Activated gamma-delta T cell (primary cell): ENCODE measurements at places on chromosomes 16 and 17.

GRCh38 chr16:57616876-57617275, 11.6 kb upstream of the ADGRG1 start:
- no peak for DNase-seq

DNA sequence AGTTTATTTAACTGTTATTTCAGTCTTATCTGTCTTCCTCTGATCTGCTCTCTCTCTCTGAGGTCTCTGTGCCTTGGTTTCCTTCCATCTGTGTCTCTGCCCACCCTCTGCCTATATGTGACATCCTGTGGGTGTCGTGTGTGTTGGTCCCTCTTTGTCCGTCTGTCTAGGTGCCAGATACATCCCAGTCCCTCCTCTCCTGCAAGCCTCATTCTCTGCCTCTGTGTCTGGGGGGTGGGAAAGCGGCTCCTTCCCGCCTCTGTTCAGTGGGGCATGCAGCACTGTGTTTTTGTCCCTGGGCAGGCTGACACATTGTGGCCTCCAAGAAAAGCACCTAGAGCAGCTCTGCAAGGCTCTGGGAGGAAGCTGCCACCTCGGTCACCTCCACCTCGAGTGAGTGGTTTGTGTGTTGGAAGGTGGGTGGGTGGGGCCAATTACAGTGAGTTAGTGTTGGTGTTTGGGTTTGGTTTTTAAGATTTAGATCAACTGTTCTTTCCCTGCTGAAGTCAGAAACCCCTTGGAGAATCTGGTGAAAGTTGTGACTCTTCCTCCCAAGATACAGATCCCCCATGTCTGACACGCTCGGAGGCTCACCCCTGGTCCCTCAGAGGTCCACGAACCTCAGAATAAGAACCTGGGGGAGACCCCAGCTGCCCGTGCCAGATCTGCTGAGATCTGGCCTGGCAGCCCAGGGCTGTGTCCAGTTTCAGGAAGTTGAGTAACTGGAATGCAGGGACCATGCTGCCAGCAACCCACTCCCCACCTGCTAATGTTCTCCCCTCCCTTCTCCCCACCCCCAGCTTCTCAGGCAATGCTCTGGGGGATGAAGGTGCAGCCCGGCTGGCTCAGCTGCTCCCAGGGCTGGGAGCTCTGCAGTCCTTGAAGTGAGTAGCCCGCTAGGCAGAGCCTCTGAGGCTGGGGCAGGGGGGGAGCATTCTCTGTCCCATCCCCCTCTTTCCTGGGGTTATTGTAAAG, 50.9 kb upstream of the CPNE2 start:
- DNase-seq, result no peak

DNA sequence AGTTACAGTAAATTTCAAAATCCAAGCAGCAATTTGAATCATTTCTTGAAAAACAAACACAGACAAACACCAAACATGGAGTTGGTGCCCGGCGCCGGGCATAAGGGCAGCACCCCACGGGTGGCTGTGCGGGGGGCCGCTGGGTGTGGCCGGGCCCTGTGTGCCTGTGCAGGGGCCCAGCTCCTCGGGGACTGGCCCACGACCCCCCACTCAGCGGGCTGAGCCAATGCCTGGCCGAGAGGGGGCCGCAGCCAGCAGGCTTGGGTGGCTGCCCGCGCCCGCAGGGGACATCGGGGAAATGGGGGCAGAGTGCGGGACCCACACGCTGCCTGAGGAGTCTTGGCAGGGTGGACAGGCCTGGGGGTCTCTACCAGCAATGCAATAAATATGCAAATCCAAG, 12.8 kb upstream of the DUS1L start:
- no peak for DNase-seq

GRCh38 chr16:49454426-49455180, 81.0 kb downstream of the C16orf78 start:
- DNase-seq, result no peak

- DNase-seq, result no peak
These were observed 21.1 kb downstream of the RARA start for GRCh38 chr17:40329839-40330794.

GRCh38 chr17:75267153-75267410, 3.9 kb downstream of the MIF4GD start:
- no peak for DNase-seq

- no peak for DNase-seq
These were observed 127.3 kb downstream of the MGAT5B start for GRCh38 chr17:76995387-76996105.

GRCh38 chr17:79844869-79845600, 5.8 kb upstream of the CBX4 start:
- no peak for DNase-seq

GRCh38 chr17:19978805-19979211, 1.2 kb upstream of the AKAP10 start:
- no peak for DNase-seq

DNA sequence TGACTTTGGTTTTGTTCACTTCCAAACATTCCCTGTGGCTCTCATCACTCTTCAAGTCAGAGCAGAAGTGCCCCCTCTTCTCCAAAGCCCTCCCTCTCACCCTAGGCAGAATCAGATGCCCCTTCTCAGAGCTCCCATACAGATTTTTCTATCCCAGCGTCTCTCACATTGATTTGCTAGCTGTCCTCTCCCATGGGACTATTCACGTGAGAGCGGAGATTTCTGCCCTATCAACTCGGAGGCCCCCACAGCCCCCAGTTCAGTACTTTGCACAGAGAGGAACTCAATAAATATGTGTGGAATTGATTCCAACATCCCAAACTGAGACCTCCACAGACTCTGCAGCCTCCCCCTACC, 182.6 kb downstream of the C16orf78 start:
- no peak for DNase-seq

GRCh38 chr17:69062860-69063581, 2.3 kb upstream of the ABCA9 start:
- DNase-seq, result no peak

GRCh38 chr16:52827456-52827855, 225.2 kb downstream of the CHD9NB start:
- no peak for DNase-seq

- no peak for DNase-seq
These were observed 313.3 kb upstream of the HSBP1 start for GRCh38 chr16:83494459-83494858.

DNA sequence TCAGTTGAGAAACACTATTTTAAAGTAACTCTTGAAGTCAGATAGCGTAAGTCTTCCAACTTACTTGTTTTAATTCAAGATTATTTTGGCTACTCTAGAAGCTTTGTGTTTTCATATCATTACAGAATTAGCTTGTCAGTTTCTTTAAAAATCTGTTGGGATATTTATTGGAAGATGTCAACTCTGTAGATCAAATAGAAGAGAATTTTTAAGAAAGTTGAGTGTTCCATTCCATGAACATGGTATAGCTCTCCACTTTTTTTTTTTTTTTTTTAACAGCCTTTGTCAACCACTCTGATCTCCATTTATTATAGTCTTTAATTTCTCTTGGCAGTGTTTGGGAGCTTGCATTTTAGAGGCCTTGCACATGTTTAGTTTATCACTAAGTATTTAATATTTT, 28.7 kb downstream of the NLK start:
- DNase-seq, result no peak

DNA sequence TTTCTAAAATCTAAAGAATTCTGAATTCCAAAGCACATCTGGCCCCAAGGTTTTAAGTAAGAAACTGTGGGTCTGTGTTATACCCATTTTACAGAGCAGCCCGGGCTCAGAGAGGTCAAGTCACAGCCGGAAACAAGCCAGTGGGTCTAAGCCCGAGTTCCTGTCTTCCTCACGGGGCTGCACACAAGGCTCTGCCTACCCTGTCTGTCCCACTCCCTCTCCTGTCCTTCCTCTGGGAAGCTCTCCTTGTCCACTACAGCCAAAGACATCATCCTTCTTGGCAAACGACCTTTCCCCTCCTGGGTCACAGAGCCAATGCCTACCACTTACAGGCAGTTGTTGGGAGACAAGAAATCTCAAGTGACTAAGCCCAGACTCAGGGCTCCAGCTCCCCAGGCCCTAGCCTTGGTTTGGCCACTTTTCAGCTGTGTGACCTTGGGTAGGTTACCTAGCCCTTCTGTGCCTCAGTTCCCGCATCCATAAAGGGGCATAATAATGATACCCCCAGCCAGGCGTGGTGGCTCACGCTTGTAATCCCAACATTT, 55.6 kb upstream of the MAP3K14 start:
- DNase-seq, result no peak

- peak; percentile 39 for DNase-seq
These were observed 34.3 kb downstream of the NLRC5 start for GRCh38 chr16:57023541-57024249.

- DNase-seq, result no peak
These were observed 14.7 kb upstream of the BCAR1 start for GRCh38 chr16:75265911-75266701.

- no peak for DNase-seq
These were observed 528 bp downstream of the TERB1 start for GRCh38 chr16:66800856-66801255.

DNA sequence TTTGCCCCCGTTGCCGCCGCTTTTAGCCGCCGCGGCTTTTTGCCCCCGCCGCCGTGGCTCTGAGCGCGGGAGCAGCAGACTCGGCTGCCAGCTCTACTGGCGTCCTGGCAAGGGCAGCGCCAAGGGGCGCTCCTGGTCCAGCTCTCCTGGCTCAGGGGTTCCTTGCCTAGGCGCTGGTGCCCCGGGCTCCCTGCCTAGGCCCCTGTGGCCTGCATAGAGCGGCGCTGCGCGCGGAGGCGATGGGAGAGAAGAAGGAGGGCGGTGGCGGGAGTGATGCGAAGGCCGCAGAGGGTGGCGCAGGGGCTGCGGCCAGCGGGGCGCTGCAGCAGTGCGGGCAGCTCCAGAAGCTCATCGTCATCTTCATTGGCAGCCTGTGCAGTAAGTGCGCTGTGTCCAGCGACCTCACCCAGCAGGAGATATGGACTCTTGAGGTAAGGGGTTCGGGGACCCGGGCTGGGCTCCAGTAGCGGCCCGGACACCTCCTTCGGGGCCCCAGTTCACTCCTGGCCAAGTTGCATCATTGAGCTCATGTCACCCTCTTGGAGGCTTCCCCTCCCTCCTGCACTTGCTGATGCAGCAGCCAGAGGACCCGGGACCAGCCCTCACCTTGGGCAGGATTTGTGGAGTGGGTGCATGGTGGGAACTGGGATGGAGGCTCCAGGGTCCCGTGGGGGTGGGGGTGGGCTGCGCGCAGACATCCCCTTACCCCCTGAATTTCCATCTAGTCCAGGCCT, 1344.4 kb downstream of the TP53TG3F start:
- no peak for DNase-seq

DNA sequence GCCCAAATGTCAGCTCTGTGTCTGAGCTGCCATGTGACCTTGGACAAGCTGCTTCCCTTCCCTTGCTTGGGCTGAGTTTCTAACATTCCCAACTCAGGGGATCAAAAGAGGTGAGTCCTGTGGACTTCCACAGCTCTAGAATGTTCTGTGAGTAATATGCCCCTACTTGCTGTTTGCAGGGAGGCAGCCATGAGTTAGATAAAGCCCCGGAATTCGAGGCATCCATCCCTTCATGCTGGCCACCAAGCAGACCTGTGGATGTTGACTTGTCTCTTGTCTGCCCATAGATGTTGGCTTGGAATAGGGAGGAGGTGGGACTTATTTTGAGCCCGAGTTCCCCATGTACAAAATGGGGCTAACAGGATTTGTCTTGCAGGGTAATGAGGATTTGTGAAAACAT, 36.2 kb downstream of the KSR1 start:
- no peak for DNase-seq

- no peak for DNase-seq
These were observed 67.3 kb downstream of the PHKB start for GRCh38 chr16:47528431-47528830.

DNA sequence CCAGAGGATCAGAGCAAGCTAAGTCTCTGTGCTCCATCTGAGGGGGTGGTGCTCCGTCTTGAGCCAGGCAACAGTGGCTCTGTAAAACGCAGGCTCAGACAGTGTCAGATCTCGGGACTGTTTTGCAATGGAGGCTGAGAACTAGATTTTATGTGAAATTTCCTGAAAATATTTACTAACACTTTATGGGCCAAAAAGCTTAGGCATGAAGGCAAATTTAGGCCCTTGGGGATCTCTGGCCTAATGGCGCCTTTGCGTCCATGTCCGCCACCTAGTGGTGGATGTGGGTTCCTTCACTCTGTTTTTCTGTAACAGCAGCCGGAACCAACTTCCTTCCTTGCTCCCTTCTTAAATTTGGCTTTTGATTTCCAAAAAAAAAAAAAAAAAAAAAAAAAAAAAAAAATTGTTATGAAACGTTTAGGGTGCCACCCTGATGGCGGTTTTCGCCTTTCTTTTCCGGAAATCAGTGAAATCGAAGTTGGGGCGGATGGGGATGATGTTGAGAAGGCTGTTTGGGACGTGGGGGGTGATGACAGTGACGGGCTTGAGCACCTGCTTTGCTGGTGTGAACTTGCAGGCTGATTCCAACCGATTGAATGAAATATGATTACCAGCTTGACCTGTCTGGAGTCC, 14.0 kb upstream of the ELAC2 start:
- no peak for DNase-seq

DNA sequence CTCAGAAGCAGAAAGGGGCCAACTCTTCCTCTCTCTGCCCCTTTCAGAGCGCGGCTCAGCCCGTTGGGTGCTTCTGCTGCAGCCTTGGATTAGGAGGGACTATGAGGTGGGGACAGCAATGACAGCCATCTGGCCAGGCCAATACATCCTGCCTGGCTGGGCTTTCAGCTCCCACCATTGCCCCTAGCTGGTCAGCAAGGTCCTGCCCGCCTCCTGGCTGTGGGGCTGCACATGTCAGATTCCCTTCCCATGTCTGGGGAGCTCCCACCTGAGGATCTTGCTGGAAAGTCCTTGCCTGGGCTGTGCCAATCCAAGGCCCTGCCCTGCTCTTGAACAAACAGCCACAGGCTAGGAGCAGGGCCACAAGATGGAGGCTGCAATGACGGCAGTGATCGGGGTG, 8.3 kb downstream of the TRIM65 start:
- no peak for DNase-seq

- DNase-seq, result no peak
These were observed 536 bp upstream of the PLD2 start for GRCh38 chr17:4806456-4806776.

DNA sequence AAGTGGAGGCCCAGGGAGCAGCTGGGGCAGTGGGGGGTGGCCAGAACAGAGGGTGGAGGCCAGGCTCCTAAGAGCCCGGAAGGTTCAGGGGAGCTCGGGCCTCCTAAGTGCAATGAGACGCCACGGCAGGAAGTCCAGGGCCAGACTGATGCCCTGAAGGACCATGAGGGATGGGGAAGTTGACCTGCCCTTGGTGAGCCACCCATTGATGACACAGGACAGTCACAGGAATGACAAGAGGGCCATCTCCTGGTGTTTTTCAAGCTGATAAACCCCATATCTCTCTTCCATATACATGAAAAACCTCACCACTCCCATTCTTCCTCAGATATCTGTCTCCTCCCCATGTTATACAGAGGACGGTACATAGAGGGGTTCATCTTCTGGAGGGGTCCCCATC, 5.8 kb upstream of the MRPL58 start:
- DNase-seq, result no peak

GRCh38 chr16:81860287-81861266, 81.5 kb downstream of the PLCG2 start:
- no peak for DNase-seq

GRCh38 chr17:4518901-4519300, 20.2 kb downstream of the SPNS2 start:
- DNase-seq, result no peak
